ENCODE measurements at places on chromosomes 7 and 10.

- DNase-seq, result no peak
Observed at GRCh38 chr7:82517050-82517449, 73.5 kb upstream of the CACNA2D1 start.

- DNase-seq, result no peak
Observed at GRCh38 chr7:113968713-113969112, 49.9 kb upstream of the PPP1R3A start.

GRCh38 chr7:24911213-24911603 lies 68.8 kb downstream of the OSBPL3 start:
- peak; percentile 31 for DNase-seq

GRCh38 chr7:91894781-91895480 lies 14.4 kb upstream of the MTERF1 start:
- DNase-seq, result no peak

DNA sequence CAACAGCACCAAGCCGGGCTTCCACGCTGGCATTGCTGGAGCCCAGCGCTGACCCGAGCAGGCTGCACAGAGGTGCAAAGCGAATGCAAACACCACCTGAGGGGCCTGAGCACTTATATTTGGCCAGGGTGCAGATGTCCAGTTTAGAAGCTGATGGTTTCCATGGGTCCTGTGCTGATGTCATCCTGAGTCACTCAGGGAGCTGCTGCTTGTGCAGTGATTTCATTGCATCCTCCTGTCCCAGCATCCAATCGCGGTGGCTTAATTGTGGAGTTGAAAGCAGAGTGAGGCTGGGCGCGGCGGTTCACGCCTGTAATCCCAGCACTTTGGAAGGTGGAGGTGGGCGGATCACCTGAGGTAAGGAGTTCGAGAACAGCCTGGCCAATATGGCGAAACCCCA lies 410.2 kb upstream of the KLF6 start:
- DNase-seq, result no peak

GRCh38 chr10:106278383-106278782 lies 886.1 kb downstream of the SORCS1 start:
- no peak for DNase-seq

GRCh38 chr10:20858292-20859124 lies 38.6 kb downstream of the NEBL start:
- no peak for DNase-seq

- DNase-seq, result no peak
Observed at GRCh38 chr7:149872419-149873073, 1.2 kb upstream of the ATP6V0E2 start.

DNA sequence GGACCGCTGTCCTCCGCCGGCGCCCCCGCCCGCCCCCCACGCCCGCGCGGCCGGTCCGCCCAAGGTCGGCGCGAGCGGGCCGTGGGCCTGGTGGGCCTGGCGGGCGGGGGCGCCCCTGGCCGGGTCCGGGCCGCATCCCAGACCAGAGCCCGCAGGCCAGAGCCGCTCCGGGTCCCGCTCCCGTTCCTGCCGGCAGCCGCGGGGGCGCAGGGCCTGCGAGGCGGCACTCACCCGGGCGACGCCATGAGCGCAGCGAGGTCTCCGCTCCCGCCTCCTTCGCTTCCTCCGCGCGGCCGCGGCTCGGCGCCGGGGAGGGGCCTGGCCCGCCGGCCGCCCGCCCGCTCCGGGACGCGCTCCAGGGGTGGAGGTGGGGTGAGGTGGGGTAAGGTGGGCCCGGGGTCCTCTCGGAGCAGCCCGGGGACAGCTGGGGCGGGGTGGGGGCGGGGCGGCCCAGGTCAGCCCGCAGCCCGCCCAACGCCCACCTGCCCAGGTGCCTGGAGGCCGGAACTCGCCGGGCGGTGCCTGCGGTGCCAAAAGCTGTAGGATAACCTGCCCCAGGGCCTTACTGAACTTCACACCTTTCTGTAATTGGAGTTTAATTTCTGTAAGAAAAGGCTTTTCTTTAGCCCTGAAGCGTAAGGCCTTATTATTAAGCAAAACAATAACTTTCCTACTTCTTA lies at the start of gene URGCP:
Gene URGCP (minus strand): TSS at position 266 of the 680 bp plus-strand sequence. CDS start 21 bp downstream, at position 245.
- DNase-seq, result peak; percentile 45

DNA sequence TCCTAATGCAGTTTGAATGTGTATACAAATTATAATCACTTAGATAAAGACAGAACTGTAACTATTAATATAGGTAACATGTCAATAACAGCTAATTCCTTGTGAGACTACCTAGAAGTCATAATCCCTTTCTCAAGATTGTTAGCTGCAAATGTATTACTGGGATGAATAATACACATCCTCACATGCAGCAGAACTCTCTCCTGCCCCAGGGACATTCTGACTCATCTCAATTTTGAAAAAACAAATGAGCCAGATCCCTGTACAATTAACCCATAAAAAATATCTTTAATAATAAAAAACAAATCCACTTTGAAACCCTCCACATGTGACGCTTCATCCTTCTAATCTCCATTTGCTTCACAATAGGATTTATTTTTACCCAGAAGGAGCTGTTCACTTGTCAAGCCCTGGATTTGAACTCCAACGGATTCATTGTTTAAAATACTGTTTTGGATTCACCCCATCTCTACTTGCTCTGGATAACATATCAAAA lies 428.4 kb upstream of the TEX47 start:
- DNase-seq, result no peak

DNA sequence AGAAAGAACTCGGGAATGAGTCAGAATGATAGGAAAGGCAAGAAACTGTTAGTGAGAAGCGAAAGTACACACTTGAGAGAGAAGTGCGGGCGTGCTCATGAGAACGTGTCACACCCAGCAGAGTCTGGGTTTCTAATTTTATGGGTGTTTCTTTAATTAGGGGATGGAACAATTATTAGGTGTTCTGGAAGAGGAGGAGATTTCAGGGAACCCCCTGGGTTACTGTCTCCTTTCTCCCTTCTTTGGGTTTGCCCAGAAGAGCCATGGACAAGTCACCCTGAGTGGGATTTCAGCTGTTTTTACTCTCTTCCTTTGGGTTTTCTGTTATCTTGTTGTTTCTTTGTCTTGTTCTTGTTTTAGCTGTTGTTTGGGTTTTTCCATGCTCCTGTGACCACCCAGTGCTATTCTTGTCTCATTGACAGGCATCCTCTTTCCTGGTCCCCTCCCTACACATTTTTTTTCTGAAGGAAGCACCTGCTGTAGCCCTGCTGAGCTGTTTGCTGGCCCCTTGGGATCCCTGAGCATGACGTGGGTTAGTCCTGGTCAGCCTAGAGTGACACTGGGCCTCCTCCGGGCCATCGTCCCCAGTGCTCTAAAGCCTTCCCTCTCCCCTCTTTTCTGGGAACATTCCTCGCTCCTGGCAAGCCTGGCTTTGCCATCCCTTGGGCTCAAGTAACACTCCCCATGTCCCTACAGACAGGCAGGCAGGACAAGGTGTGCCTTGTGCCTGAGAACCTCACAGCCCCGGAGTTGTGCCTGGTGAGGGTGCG lies 3.5 kb downstream of the SH2D4B start:
- no peak for DNase-seq

- DNase-seq, result no peak
Observed at GRCh38 chr7:142009187-142009586, 13.5 kb downstream of the MGAM start.

GRCh38 chr7:77799078-77799964 lies 748 bp downstream of the PHTF2 start:
- DNase-seq, result peak; percentile 30

DNA sequence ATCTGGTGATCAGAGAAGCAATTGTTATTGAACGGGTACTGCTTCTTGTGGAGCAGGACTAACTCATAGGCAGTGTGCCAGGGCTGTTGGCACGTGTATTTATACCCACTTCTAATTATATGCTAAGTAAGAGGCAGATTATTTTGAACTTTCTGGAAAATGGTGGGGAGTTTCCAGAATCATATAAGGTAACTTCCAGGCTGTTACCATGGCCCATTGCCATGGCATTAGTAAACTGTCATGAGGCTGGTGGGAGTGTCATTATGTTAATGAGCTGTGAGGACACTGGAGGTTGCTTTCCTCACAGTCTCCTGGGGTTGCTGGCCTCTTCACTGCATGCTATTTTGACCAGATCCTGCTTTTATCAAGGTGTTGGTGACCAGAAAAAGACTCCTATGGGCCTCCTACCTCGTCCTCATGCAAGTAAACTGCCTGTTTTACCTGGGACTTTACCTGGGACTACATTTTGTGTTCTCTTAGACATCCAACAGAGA lies 122.6 kb downstream of the KCND2 start:
- DNase-seq, result no peak

GRCh38 chr10:89312973-89313372 lies 11.1 kb downstream of the IFIT2 start:
- DNase-seq, result no peak

GRCh38 chr7:82406937-82407336 lies 36.6 kb downstream of the CACNA2D1 start:
- DNase-seq, result no peak

GRCh38 chr10:79260811-79261740 lies 86.2 kb upstream of the PPIF start:
- DNase-seq, result no peak

DNA sequence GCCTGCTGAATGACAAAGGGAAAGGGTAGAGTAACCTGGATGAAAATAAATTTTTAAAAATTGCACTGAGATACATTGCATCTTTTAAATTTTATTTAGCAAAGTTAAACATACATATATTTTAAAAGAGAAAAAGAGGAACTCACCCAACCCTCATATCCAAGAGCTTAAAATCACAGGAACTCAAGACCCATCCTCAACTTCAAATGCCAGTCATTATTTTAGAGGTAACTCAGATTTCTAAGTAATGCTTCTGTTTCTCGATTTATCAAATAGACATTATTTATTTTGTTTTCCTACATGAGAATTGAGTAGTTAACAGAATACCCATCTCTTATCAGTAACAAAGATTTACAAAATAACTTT lies 32.4 kb upstream of the KMT2E start:
- no peak for DNase-seq

DNA sequence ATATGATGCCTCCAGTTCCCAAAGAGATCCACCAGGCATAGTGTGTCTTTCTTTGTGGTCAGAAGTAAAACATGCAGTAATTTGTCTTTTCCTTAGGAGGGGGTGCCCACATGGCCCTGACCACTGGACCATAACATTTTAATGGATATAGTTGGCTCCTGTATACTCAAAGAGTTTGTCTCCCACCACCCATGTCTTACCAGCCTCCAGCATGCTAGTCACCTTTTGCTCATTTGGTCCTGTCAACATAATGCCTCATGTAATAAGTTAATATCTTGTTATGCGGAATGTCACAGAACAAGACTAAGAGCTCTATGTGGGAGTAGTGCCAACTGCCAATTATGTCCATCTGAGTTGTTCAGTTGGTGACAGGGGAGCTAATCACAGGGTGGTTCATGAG lies 83.4 kb upstream of the IFRD1 start:
- no peak for DNase-seq

DNA sequence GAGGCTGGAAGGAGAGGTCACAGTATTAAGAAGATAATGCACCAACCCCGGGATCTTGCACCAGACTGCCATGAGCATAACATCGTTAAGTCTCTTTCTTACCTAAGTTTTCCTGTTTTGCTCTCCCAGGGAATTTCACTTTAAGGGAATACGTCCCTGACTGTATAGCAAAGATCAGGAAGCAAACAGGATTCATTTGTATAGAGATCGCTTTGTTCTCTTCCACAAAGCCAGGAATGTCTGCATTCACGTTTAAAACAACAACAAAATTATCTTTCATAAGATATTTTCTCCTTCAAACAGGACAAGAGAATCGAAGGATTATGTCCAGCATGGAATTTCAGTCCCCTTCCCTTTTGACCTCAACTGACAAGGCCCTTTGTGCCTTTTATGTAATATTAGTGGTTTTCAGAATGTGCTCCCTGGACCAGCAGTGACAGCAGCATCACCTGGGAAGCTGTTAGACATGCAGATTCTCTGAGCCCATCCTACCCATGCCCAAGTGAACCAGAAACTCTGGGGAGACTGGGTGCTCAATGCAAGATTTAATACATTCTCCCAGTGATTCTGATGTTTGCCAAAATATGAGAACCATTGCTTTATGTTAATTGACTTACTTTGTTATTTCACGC lies 286.3 kb downstream of the FGFR2 start:
- no peak for DNase-seq

DNA sequence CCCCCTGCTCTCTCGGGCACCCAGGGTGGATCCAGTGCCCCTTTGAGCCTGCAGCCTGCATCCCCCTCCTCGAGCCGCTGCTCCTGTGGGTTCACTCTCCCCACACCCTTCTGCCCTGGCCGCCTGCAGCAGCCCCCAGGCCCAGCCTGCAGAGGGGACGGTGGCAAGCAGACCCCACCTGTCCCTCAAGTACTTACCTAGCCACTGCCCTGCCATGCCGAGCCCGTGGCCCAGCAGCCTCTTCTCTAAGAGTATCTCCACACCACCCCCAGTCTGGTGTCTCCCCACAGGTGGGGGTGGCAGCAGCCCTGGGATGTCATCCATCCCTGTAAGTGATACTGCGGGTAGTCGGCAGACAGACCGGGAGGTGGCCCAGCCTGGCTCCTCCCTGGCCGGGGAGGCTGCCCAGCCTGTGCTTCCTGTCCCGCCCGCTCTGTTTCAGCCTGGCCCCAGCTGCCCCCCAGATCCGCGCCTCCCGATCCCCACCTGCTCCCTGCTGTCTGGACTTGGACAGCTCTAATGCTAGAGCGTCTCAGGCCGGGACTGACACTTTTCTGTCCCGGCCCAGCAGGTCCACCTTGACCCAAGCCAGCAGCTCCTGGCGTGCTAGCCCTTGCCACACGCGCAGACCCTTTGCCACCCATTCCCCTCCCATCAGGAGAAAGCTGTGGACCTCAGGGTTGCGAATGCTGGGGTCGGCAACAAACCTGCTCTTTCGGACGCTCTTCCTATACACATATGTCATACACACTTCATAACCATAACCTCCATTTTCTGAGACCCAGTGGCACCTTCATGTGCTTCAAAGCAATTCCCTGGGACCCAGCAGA lies 25.0 kb downstream of the YKT6 start:
- DNase-seq, result no peak

- no peak for DNase-seq
Observed at GRCh38 chr7:132349075-132349474, 227.2 kb downstream of the PLXNA4 start.

DNA sequence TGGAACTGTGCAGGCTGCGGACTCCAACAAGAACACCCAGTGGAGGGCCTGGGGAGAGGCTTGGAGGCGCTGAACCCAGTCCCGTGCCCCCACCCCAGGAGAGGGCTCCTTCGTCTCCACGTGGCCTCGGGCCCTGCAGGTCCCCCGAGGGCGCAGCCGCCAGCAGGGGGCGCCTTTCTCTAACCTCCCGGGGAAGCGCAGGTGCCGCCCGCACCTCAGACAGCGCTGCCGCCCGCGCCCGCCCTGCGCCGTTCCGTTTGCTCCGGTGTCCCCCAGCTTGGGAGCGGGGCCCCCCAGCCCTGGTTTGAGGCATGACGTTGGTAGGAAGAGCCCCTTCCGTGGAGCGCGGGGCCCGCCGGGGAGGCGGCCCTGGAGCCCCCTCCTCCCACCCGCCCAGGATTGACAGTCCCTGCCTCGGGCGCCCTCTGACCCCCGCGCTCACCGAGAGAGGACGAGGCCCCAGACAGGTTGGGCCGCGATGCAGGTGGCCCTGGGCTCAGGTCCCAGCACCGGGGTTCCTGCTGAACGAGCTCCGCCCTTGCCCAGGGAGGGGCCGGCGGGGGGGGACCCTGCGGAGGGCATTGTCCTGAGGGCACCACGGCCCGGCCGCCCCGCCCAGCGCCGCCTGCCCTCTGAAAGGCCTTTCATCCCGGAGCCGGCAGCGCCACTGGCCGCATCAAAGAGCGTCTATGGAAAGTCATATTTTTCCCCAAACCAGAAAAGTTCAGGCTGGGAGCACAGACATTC lies 42.8 kb downstream of the FOXL3 start:
- DNase-seq, result peak; percentile 77

Measured in stimulated activated naive CD4-positive, alpha-beta T cell (primary cell).